Tibial nerve (tissue), 4 donors: ENCODE measurements at places on chromosomes 2 and 18.

GRCh38 chr2:45177870-45178269 lies 168.6 kb upstream of the SIX2 start:
- no peak for DNase-seq

DNA sequence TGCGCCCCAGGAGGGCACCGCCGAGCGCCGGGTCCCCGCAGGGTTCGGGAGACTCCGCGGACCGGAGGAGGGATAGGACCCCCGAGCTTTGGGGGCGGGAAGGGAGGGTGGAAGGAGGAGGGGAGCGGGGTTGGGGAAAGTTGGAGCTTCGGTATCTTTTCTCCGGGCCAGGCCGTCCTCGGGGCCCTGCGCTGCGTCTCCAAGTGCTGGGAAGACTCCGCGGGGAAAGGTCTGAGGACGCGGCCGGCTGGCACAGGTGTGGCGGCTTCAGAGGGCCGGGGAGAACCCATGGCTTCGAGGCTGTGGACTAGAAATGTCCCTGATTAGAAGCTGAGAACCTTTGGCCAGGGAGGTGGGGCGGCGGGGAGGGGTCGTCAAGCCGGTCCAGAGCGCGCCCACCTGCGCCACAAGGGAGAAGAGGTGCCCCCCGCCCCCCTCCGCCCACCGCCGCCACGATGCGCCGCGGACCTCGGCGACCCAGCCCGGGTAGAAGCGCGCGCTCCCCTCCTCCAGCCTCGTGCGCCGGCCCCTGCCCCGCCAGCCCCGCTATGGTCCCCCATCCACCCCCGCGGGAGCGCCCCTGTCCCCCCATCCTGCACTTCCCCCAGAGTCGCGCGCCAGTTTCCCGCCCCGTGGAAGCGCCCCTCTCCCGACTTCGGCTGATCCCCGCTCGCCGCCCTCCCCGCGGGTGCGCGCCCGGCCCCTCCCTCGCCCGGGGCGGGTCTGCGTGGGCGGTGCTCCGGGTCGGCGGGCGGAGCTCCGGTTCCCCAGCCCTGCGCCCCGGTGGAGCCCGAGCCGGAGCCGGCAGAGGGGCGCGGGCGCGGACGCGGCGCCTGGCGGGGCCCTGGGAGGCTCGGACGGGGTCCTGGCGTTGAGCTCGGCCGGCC lies at the start of gene SNTG2:
SNTG2 (plus strand) TSS at position 770 of the 887 bp plus-strand sequence. CDS start 148 bp downstream, outside the sequence.
- DNase-seq = no peak

DNA sequence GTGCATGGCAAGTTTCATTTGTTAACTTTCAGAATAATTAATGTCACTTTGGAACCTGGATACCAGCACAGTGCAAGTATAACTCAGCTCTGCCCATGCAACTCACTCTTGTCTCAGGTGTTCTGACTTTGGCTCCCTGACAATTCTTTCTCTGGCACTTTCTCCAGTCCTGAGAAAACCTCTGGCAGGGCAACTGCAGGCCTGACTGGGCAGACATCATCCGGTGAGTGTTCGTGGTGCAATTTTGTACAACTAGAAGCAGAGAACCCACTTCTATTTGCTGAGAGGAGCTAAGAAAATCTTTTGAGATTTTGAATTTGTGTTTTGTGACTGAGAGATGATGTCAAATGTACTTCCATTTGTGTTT lies 143.0 kb downstream of the AQP4 start:
- DNase-seq = no peak

GRCh38 chr18:74316257-74317170 lies 875 bp downstream of the C18orf63 start:
- DNase-seq = no peak

DNA sequence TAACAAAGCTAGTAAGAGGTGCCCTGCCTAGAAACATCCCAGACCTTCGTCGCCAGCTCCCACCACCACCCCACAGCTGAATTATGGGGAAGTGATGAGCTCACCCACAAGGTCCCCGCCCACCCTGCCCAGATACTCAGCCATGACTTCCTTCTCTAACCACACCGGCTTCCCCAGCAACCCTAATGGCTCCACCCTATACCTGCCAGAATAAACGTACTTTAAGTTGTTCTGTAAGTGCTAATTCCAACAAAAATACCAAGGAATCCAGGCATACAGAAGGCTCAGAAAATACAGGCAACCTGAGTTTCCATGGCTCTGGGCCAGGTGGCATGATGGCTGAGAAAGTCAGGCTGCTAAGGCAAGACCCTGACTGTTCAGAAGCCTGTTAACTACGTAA lies 39.1 kb downstream of the TMEM163 start:
- DNase-seq = no peak

- DNase-seq = no peak
Observed at GRCh38 chr2:65599693-65600092, 167.3 kb upstream of the SPRED2 start.

GRCh38 chr2:146985753-146986152 lies 859.1 kb upstream of the ACVR2A start:
- DNase-seq = no peak

GRCh38 chr18:21389283-21389682 lies 147.3 kb downstream of the GREB1L start:
- no peak for DNase-seq

DNA sequence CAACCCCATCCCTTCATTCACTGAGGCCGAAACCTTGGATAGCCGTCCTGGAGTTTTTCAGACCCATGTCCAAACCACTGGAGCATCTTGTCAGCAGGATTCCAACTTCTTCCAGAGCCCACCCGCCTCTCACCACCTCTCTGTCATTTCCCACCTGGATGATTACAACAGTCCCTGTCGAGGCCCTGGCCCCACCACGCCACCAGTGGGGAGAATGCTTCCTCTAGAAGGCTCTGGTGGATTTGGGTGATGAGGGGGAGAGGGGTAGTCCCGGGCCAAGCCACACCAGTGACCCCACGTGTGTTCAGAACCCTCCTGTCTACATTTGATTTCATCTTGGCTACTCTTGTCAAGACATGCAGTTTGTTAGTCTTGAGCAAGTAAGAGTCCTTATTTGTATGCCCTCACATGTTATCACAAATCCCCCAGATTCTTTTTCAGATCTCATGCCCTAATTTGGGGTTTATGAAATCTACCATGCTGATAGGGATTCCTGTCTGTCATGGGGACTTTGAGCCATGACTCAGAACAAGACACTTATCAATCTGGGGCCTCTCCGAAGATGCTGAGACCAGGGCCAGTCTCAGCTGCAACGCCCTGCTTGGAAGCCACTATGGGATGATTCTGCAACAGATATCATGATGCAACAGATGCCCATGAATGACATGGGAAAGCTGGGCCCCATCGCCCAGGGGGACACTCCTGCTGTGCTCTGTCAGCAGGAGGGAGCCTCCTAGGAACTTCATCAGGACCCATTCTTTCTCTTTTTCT lies 186.1 kb downstream of the ZFP36L2 start:
- no peak for DNase-seq

DNA sequence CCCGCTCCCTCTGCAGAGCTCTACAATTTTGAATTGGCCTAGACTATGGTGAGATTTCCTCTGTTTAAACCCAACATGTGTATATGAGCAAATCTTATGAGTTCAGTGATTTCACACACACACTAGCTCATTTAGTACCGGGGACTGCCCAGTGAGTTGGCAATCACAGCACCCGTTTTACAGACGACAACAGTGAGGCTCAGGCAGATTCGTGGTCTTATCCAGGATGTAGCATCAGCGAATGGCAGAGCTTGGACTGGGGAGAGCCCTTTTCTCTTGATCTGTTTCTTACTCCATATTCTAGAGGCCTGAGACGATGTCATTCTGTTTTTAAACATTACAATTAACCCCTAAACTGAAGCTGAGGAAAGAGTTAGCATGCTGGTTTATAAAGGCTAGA lies 419.9 kb downstream of the NBAS start:
- DNase-seq = no peak

DNA sequence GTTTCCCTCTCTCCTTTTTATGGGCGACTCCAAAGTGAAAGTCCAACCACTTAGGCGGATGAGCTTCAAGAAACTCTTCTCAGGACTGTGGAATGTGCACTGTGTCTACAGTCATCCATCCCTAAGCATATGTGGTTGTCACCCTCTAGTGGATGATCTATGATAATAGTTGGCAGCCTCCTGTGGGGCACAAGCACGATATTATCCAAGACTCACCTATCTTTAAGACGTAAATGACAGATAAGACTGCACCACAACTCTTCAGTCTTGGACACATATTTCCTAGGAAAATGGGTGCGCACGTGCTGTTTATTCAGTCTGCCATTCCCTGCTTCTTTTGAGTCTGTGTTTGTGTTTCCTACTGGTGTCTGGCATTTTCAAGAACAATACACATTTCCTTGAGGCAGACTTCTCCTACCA lies 145.5 kb upstream of the CTAGE1 start:
- DNase-seq = no peak

DNA sequence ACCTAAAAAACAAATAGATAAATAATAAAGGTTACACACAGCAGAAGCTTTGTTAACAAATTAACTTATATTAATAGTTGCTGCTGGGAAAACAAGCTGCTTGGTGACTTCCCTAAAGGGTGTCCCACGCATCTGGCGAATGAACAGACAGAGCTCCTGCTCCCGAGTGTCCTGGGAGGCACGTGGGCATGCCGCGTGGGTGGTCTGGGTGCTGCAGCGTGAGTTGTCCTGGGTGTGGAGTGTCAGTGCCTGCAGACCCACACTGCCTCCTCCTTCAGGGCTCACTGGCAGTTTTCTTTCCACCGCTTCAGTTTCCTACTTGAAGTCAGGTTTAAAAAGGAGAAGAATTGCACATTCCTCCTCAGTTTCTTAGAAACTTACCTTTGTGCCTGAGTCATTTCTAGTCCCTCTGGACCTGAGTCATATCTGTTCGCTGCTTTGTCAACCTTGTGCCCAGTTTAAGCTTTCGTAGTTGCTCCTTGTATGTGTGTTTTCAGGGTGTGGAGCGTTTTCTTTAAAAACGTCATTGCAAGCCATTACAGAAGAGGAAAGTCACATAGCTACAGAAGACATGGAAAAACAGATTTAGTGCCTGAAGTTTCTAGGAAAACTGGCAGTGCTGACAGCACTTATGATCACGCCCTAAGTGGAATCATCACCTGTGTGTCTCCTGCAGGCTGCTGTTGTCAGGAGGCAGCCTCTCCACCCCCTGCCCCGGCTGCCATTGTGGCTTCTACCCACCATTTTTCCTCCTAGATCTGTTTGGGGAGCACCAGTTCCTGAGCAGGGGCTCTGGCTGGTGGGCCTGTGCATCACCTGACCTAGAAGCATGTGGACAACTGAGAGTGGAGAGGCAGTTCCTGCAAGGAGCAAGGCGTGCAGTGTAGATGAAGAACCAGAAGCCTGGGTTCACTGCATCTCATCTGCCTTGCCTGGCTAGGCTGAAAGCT lies 24.5 kb downstream of the IMPA2 start:
- no peak for DNase-seq

- no peak for DNase-seq
Observed at GRCh38 chr2:230209422-230210051, 10.2 kb downstream of the SP110 start.

GRCh38 chr2:64219149-64219548 lies 74.9 kb upstream of the PELI1 start:
- no peak for DNase-seq

- DNase-seq = no peak
Observed at GRCh38 chr18:24811950-24812681, 351.7 kb downstream of the HRH4 start.

DNA sequence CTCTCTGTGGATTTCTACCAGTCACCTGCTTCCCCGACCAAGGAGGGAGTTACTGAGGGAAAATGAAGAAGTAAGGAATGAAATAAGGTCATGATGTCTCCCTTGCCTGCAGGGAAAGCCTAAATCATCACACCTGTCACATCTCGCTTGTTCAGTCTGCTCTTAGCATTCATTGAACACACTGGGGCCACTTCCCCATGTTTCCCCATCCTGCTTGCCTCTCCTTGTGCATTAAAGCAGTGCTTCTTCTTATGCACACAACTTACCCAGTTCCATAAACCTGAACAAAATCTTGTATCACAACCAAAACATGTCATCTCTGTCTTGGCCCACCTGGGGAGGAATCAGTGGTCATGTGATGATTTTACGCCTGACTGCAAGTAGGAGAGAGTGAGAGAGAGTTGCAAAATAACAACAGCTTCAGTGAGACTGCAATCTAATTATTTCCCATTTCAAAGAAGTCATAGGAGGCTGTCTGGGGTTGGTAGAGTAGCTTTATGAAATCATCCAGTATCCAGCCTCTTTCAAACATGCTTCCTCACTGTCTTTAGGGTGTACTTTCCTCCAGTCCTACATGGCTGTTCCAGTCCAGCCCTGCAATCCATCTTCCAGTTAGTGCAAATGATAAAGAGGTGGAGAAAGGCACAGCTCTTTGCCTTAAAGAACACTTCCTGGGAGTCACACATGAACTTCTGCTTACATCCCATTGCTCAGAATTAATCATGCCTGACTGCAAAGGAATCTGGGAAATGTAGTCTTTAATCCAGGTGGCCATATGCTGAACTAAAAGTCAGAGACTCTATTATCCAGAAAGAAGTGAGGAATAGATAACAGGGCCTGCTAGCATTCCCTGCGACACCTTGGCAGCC lies 220.1 kb downstream of the HAUS1 start:
- DNase-seq = no peak

- no peak for DNase-seq
Observed at GRCh38 chr2:66340521-66340920, 94.4 kb upstream of the MEIS1 start.

DNA sequence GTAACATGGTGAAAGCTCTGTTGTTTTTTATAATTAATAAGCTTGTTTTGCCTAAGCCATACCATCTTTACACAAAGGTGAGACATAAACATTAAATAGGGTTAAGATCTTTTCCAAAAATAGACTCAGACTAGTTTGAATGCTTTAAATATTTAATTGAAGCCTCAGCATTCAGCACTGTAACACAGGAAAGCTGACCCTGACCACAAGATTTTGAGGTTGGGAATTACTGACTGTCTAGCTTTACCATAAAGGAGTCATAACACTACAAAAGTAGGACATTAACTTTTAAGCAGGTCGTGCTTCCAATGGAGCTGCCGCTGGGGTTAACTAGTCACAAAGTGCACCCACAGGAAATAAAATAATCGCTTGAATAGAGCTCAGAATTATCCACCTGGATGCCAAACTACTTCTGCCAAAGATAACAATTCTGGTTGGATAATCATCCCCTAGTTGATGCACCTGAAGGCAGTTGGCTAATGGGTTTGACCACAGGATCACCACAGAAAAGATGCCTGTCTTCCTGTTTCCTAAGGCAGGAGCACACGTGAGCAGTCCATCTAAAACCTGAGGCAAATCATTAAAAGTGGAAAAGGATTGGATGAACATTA lies 106.2 kb downstream of the COBLL1 start:
- no peak for DNase-seq

- no peak for DNase-seq
Observed at GRCh38 chr2:218859988-218860831, 605 bp downstream of the WNT6 start.
